T-cell (primary cell): ENCODE measurements at places on chromosomes 6 and 20. TPM values are rescaled to one million over a fixed set of nuclear protein-coding genes. Genes with fewer than 3 reads are reported as not detected.

GRCh38 chr20:50111120-50111828 lies 1.7 kb downstream of the UBE2V1 start:
- DNase-seq: no peak

GRCh38 chr6:26173836-26174145 lies 86.6 kb downstream of the HFE start:
- DNase-seq: no peak

DNA sequence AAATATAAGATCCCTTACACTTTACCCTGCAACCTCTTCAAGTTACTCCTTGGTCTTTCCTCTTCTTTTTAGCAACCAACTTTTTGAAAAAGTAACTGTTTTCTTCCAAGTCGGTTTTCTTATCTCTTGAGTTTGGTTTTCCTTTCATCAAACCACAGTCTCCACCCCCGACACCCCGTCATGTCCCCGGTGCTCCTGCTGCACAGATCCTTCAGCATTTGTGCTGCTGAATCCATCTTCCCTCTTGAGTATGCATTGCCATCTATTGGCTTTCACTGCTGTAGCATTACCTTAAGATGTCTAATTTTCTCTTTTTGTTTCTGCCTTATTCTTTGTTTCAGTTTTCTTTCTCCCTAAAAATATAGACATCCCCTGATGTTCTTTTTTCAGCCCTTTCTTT lies 11.9 kb upstream of the TNFRSF21 start:
- no peak for DNase-seq

- DNase-seq: no peak
Measured at GRCh38 chr6:124223611-124224345, 420.1 kb downstream of the NKAIN2 start.

Gene CDSN
- total RNA-seq: not detected

Gene POPDC3
- total RNA-seq: not detected

Gene MCUR1
- 11.2 TPM for total RNA-seq
